Vagina (tissue), 2 donors: ENCODE measurements at places on chromosomes 16 and 17. TPM values are rescaled to one million over a fixed set of nuclear protein-coding genes. Genes with fewer than 3 reads are reported as not detected.

KRT28 gene
- total RNA-seq, result not detected

HEATR9 gene
- total RNA-seq, result not detected

ZNF594 gene
- total RNA-seq, result 13.8 TPM

MGRN1 gene
- total RNA-seq, result 40.8 TPM

DNASE1L2 gene
- 0.74 TPM for total RNA-seq

MAF gene
- total RNA-seq, result 52.5 TPM

FAM20A gene
- total RNA-seq, result 16.2 TPM

CLEC18C gene
- 8.1 TPM for total RNA-seq

GRCh38 chr16:6892966-6893365, 439.7 kb upstream of the RBFOX1 start:
- no peak for DNase-seq

- DNase-seq, result no peak
Measured at GRCh38 chr16:15566095-15566494, 76.9 kb downstream of the MARF1 start.

DNA sequence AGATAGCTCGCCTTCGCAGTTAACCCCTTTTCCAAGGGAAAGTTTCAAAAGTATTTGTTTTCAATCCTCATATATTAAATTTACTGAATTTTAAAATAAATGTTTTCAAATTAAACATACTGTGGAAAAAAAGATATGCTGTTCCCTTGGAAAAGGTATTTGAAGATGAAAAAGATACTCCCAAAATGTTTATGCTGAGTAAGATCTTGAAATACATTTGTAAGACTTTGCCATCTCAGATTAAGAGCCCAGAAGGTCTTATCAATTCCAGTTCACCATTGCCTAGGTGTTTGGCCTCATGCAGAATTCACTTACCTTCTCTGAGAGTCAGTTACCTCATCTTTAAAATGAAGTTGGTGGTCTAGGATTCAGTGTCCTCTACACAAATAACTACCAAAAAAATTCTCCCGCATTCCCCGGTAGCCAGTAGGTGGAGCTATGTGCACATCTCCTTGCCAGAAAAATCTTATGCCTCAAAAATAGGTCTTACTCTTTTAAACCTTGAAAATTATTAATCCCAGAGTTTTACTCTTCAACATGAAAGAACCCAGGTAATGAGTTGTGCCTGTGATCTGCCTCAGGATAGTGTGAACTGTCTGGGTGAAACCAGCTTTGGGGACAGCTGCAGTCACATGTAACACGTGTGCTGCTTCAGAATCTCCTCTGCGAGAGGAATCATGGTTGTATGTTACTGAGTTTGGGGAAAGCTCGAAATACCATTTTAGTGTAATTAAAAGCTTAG, 178.3 kb downstream of the MRTFB start:
- no peak for DNase-seq

DNA sequence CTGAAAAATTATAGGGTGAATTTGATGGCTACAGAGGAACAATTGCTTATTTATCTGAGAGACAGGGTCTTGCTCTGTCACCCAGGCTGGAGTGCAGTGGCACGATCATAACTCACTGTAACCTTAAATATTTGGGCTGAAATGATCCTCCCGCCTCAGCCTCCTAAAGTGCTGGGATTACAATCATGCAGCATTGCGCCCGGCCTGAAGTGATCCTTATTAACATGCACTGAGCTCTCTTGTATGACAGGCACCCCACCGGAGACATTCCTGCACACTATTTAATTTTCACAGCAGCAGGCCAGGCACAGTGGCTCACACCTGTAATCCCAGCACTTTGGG, 77.7 kb downstream of the CNGB1 start:
- no peak for DNase-seq

DNA sequence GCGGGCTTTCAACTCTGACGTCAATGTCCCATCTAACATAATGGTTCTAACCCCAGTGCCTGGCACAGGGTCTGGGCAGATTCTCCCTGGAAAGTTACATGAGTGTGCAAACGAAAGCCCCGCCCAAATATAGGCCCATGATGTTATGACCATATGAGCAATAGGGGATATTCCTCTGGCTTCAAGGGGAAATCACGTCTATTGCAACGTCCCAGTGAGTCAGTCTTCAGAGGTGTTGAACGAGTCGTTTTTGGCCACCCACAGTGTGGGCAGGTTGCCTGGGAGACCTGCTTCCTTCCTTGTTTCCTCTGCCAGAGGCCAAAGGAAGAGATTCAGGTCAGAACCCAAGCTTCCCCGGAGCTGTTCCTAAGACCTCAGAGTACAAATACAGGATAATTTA, 30.3 kb downstream of the PIK3R5 start:
- DNase-seq, result no peak

DNA sequence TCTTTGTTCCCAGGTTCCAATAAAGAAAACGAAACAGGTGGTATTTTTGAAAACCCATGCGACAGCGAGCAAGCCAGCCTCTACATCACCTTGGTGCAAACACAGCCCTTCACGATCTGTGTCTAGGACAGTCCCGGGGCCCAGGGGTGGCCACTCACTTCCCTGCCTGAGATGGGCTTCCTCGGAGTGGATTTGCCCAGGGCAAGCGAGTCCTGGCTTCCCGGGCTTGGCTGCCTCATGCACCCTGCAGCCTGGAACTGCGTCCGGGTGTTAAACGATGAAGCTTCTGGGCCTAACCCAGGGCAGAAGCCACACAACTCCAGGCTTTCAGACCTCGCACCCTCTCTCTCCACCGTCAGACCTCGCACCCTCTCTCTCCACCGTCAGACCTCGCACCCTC, 66.0 kb downstream of the RPH3AL start:
- no peak for DNase-seq

DNA sequence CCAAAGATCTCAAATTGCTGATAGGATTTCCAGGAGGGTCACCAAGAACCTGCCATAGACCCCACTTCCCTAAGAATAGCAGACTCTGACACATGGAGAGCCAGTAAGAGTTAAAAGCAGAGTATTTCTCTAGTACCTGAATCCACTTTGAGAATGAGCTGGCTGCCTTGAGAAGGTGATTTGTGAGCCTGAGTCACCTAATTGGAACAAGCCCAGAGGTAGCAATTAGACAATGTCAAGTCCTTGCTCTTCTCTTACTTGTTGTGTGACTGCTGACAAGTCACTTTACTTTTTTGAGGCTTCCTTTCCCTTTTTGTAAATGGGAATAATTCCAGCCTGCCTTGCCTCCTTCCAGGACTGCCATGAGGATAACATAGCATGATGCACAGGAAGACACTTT, 76.1 kb upstream of the ASIC2 start:
- no peak for DNase-seq

- no peak for DNase-seq
Measured at GRCh38 chr16:84672276-84673202, 24.2 kb downstream of the KLHL36 start.

DNA sequence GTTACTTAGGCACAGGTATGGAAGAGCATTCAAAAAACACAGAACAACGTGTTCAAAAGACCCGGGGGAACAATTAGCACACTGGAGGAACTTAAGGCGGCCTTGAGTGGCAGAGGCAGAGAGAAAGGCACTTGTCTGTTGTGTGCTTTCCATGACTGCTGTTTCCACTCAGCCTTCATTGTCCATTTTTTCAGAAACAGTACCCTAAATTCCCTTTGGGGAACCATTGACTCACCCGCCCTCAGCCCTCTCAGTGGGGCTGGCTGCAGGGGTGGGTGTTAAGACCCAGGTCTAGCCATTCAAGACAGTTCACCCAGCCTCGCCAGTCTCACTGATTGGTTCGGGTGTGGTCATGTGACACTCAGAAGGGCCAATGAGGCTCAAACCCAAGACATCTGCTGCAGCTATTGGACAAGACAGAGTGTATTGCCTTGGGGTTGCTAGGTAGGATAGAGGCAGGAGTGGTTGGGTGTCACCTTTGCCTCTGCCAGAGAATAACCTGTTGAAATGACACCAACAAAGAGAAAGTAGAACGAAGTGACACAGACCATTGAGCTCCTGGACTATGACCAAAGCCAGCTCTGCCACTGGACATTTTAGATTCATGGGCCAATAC, 19.6 kb upstream of the CEP20 start:
- DNase-seq, result no peak

- DNase-seq, result no peak
Measured at GRCh38 chr16:65916995-65917394, 449.5 kb upstream of the CDH5 start.

DNA sequence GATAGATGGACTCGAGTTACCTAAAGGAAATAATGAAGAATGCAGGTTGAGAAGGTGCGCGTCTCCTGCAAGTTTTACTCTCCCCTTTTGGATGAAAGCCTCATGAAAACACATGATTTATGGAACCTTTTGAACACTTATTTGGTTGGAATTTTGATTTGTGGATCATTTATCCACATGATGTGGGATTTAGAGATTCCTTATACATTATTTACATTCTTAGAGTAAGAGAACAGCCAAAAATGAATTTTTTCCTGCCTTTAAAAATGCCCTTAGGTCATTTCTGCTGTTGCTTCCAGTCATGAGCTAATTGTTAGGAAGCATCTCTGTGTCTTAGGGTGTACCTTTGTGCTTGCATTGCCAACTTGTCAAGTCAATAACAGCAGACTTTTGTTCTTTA, 99.9 kb downstream of the RPTOR start:
- DNase-seq, result no peak

GRCh38 chr17:50778471-50778870, 11.2 kb upstream of the ANKRD40CL start:
- no peak for DNase-seq

DNA sequence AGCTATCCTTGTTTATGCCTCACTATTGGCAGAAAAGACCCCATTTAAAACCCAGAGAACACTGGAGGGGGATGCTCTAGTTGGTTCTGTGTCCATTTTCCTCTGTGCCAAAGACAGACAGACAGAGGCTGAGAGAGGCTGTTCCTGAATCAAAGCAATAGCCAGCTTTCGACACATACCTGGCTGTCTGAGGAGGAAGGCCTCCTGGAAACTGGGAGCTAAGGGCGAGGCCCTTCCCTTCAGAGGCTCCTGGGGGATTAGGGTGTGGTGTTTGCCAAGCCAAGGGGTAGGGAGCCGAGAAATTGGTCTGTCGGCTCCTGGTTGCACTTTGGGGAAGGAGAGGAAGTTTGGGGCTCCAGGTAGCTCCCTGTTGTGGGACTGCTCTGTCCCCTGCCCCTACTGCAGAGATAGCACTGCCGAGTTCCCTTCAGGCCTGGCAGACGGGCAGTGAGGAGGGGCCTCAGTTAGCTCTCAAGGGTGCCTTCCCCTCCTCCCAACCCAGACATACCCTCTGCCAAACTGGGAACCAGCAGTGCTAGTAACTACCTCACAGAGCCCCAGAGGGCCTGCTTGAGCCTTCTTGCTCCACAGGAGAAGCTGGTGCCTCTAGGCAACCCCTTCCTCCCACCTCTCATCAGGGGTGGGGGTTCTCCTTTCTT, 56.1 kb downstream of the IGF2BP1 start:
- DNase-seq, result no peak

DNA sequence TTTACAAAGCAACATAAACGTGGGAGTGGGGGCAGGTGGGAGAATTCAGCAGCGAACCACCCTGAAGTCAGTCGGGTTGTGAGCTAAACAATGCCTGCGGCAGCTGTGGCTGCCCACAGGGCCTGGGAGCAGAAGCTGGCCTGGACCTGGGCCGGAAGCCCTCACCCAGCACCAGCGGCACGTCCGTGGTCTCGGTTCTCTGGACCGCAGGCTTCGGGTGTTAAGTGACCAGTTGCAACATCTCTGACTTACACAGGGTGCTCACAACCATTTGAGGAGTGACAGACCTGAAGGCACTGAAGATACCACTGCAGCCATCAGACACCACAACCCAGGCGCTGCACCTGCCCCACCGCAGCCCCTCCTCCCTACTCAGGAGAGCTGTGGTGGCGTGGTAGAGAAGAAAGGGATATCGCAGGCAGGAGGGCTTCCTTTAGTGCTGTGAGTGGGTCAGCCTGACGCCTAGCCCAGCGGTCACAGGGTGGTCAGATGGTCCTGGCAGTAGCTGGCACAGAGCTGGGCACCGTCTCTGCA, 33.8 kb downstream of the CBFA2T3 start:
- no peak for DNase-seq

- no peak for DNase-seq
Measured at GRCh38 chr16:12201216-12201615, 224.7 kb downstream of the SNX29 start.

DNA sequence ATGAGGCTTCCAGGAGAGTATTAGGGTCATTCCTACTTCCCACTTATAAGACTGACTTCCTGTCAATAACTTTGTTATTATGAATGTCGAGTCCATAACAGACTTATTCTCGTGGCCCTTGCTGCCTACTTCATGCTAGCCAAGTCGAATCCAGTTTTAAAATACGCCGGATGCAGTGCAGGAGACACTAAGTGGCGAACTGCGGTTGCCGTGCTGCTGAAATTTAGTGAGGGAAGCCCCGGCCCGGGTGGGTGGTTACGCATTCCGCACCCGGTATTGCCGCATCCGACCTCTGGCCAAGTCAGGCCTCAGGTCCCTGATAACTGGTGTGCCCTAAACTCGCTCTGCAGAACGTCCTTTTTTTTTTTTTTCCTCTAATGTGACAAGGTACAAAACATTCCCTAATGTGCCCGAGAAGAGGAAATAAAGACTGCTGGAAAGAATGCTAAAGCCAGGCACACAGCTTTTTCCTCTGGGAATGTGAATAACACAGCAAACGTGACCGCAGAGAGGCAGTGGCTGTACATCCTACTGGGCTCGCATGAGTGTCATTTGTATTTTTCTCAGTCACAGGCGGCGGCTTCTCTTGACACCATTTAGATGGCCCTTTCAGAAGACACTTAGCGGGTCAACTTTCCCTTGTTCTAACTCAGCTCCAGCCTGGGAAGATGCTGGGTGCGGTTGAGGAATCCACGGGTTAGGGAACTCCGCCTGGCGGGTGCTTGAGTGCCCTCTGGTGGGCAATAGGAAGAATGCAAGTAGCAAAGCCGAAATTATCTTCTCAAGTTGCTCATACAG, 7.1 kb upstream of the AKTIP start:
- no peak for DNase-seq

GRCh38 chr16:73145166-73145880, 97.4 kb upstream of the ZFHX3 start:
- no peak for DNase-seq

DNA sequence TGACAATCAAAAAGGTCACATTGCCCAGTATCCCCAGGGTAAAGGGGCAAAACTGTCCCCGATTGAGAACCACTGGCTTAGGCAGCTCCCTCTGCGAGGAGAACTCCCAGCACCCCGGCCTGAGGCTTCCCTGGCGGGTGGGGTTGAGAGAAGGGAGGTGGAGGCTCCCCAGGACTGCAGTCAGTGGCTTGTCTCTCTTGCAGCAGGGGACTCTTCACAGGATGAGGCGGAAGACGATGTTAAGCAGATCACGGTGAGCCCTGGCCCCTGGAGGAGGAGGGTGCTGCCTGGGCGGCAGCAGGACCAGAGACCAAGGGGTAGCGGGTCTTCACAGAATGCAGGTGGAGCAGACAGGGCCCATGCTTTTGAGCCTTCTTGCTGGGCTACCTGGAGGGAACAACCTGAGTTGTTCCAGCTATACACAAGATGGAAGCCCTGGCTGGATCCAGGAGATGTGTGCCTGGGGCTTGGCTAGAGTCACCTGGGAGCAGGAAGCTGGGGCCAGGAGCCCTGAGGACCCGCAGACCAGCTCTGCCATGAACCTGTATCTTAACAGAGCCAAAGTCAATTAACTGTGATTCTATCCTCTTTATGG, 16.8 kb downstream of the POLR3E start:
- DNase-seq, result no peak
